ENCODE measurements at places on chromosomes 6 and 20. TPM values are rescaled to one million over a fixed set of nuclear protein-coding genes. Genes with fewer than 3 reads are reported as not detected.

The LY6G6F gene
- total RNA-seq = not detected

The KCNK15 gene
- 6.0 TPM for total RNA-seq

The NKAIN4 gene
- 1.2 TPM for total RNA-seq

The HNF4A gene
- not detected for total RNA-seq

The BTNL2 gene
- not detected for total RNA-seq

The DEF6 gene
- 21.9 TPM for total RNA-seq

The HLA-DMB gene
- total RNA-seq = 85.0 TPM

The HCK gene
- total RNA-seq = 10.5 TPM

The ME1 gene
- total RNA-seq = 14.3 TPM

The EMILIN3 gene
- 84.6 TPM for total RNA-seq

The ERMARD gene
- 37.1 TPM for total RNA-seq

The SPO11 gene
- not detected for total RNA-seq

The LY6G6D gene
- not detected for total RNA-seq
